ENCODE measurements at places on chromosomes 11 and 22.

DNA sequence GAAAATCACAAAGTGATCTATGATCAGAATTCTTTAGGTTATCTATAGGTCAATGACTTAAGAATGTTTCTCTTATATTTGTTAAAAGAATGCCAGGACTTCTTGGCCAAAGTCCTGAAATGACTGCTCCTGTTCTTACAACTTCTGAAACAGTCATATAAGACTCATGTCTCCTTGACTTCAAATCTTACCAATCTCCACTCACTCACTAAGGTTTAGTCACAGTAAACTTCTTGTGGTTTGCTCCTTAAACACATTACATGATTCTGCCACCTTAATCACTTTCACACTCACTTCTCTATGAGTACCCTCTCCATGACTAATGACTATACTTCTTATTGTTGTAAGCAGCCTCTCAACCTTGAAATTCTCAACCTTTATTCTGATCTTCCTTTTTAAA, 648.7 kb upstream of the CCDC179 start:
- no peak for DNase-seq

GRCh38 chr22:26027341-26027740, 141.9 kb upstream of the SEZ6L start:
- no peak for DNase-seq

- no peak for DNase-seq
These were observed 518 bp upstream of the GALNT18 start for GRCh38 chr11:11622340-11622706.

- no peak for DNase-seq
These were observed 29.5 kb downstream of the PPFIBP2 start for GRCh38 chr11:7543302-7543701.

GRCh38 chr22:32185821-32186220, 19.1 kb downstream of the RFPL2 start:
- DNase-seq: no peak

All from SW480 (cell line).